SHP77 (cell line): ENCODE measurements at places on chromosomes 1 and 21.

DNA sequence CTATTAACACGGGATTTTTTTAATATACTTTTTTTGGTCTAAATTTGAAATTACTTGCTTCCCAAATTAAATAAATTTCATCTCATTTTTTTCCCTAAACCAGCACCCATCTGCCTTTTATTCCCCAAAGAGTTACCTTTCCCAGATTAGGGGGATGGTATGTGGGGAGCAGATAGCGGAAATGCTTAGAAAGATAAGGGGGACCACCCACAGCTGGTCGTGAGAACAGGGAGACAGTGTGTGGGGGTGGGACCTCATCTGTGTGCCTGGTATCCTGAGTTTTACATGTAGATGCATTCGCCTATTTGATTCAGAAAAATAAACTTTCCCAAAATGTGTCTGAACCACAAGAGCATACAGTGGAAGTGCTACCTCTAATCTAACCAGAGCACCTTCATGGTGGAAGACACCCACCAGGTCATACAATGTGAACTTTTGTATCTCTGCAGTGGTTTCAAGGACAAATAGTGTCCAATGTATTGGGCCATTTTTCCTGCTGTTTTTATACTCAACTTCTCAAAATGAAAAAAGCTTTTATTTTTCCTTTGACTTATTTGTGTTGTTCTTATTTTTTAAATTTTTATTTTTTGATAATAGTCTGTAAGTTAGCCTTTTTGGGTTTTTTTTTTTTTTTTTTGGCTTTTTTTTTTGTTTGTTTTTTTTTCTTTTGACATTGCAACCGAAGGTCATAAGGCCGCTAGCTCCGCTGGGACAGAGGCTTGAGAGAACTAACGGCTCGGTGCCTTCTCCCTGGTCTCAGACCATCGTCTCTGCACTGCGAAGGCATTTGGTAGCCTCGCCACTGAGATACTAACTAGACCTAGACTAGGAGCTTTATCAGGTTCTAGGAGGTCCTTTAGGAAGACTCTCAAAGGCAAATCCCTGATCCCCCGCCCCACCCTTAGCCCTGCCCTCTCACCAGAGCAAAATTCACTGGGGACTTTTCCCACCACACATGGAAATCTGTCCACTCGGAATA is 263.2 kb downstream of the TM2D1 start:
- DNase-seq, result no peak

GRCh38 chr21:44477131-44477530 is 21.8 kb downstream of the LRRC3 start:
- no peak for DNase-seq

DNA sequence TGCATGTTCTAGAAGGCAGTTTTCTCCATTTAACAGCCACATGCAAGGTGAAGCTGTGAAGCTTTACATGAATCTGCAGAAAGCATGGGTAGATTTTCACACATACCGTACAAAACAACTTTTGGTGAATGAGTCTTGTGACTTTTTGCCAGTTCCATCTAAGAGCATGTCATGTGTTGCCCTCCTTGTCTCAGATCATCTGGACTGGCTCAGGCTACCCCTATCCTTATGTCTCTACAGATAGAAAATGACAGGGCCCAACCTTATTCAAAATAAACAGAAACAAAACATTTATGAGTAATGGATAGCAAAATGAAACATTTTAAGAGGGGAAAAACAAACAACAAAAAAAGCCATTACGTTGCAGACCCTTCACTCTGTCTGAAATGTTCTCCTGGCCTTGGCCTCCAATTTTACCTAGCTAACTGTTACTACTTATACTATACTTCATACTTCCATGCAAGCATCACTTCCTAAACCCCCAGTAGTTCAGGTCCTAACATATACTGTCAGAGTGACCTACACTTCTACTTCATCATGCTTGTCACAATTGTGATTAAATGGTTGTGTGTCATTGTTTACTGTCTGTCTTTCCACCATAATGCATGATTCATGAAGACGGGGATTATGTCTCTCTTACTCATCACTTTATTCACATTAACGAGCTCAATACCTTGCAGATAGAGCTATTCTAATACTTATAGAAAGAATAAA is 39.0 kb downstream of the LRRC8C start:
- DNase-seq, result no peak

- no peak for DNase-seq
Observed at GRCh38 chr21:19011451-19011850, 607.9 kb upstream of the TMPRSS15 start.

- peak; percentile 1 for DNase-seq
Observed at GRCh38 chr1:178282949-178283367, 189.1 kb downstream of the RASAL2 start.

DNA sequence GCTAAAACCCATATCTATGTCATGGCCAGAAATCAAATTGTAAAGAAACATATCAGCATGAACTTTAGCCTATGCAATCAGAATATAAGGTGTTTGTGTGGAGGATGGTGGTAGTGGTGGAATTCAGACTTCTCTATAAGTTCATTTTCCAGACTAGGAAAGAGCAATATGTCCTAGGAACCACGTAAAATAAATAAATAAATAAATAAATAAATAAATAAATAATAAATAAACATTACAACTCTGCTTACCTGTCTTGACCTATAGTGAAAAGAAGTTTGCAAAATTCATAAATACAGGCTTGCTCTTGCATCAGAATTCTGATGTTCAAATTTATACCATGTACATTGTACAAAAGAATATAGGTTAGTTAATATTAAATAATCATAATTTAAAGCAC is 1382.6 kb upstream of the ADGRL2 start:
- DNase-seq, result no peak

GRCh38 chr1:154983776-154984466 is 777 bp downstream of the FLAD1 start:
- DNase-seq, result no peak

GRCh38 chr1:117857418-117857817 is 72.0 kb downstream of the GDAP2 start:
- no peak for DNase-seq

- peak; percentile 30 for DNase-seq
Observed at GRCh38 chr21:32994305-32994704, 31.4 kb upstream of the OLIG2 start.

- no peak for DNase-seq
Observed at GRCh38 chr1:65207317-65207716, 59.3 kb downstream of the AK4 start.

DNA sequence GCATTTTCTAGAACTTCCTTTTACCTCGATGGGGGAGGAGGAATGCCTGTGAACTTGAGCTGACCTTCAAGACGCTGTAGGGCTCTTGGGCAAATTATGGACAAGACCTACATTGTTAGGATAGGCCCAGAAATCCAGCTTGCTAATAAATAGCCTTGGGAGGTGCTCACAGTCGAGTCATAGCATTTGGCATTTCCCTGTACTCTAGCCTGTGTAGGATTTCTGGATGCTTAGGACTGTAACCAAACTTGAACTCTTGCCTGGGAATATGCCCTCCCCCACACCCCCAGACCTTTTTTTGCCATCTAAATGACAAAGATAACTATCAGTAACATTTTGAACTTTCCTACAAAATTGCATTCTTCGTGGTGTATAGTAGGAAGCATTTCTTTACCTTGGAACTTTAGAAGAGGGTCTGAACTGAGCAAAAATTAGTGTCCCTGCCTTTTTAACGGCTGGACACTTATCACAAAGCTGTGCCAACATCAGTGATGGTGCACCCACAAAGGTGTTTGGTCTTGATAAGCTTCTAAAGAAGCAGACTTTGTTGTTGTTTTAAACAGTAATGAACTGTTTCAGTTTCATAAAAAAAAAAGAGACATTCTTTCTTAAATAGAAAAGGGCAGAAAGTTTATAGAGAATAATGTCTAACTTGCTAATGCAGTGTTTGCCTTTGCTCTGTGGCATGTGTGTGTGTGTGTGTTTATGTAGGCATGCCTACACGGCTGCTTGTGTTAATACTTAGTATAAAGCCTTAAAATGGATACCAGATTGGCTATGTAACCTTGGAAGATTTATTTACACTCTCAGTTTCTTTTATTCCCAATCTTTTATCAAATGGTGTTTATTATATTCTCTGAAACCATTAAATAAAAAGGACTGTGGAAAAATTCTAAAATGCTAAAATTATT is 88.2 kb downstream of the NFIA start:
- no peak for DNase-seq

DNA sequence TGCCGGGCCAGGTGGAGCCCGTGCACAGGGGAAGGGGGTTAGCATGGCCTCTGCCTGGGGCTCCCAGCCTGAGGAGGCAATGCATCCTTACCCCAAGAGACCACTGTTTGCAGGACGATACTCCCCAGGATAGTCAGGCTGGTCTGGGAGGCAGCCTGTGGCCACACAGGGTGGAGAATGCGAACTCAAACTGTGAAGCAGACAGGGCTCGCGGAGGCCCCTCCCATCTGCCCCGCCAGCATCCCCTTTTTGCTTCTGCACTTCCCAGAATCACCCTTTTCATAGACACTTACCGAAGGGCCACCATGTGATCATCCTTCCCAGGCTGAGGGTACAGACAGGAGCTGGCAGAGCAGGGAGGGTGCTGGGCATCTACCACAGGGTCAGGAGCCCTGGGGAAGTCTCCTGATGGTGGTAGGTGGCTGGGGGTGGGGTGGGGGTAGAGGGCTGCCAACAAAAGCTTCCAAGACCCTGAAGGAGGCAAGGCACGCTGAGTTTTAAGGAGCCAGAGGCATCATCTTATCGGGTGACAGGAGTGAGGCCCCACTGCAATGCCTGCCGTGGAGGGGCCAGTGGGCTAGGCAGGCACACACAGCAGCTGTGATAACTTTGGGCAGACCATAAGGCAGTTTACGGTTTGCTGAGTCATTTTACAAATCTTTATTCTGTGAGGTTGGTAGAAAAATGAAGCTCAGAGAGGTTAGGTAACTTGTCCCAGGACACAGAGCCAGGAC is 31.3 kb upstream of the BTG2 start:
- DNase-seq, result peak; percentile 34

DNA sequence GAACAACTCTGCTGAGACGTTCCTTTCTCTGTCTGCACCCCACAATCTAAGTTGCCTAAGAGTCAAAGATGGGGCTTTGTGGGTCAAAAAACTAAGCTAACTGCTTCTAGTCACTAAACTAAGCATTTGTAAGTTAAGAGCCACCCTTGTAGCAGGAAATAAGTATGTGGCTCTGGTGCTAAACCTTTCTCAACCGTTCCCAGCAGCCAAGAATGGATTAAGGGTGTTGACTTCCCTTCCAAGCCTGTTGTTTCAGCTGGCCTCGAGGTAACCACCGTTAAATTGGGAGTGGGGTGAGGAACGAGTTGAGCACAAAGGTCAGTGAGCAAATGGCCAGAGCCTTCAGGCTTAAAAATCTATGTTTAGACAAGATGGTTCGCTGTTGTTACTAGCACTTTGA is 169.1 kb downstream of the TRIM33 start:
- DNase-seq, result no peak

DNA sequence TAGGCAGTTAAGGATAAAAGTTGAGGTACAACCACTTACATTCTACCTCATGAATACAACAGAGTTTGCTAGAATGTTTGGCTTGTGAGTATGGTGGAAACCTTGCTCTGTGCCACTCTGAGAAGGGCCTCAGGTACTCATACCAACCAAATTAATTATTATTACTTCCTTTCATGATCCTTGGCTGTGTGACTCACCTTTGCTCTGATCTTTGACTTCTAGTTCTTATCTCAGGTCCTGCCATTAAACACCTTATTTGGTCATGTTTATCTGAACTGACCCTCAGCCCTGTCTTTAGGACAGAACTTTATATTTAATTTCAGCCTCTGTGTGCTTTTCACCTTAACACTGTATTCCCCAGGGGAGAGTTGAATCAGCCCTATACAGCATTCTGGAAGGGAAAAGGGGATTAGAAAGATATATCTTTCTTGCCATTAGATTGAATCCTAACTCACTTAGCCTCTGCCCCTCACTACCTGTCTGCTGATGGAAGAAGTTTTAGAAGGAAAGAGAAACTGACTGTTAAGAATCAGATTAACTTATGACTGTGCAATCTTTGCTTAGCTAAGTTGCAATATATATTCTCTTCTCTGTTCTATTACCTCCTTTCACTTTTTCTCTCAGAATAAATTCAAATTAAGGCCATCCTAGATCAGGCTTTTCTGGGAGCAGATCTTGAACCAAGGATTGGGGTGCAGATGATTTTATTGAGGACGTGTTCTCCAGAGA is 260.4 kb upstream of the DPYD start:
- no peak for DNase-seq

GRCh38 chr1:62233926-62234450 is 39.3 kb downstream of the L1TD1 start:
- DNase-seq, result no peak

DNA sequence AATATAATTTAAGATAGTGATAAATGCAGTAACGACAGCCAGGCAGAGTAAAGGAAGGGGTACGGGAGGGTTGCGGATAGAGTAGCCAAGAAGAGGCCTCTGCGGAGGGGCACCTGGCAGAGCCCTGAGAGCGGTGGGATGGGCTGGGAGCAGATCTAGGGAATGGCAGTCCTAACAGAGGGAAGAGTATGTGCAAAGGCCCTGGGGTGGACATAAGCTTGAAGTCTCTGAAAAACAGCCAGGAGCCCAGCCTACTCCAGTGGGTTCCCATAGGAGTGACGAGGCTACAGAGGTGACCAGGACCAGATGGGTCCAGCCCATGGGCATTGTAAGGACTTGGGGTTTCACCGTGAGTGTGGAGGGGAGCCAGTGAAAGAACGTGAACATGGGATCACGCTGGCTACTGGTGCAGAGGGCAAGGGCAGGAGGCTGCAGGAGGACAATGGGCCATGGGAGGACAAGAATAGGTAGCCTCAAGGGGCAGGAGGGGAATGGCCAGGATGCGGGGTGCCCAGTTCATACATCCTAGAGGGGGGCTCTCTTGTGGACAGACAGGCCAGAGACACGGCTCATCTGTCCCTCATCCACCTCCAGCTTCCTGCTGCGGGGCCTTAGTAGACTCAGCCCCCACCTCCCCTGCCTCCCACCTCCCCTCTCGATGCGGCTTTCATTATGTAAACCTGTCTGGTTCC is 185.7 kb upstream of the VAMP3 start:
- DNase-seq, result no peak

- no peak for DNase-seq
Observed at GRCh38 chr1:236353813-236354212, 40.3 kb upstream of the EDARADD start.
